ENCODE measurements at places on chromosomes 6 and 20.

DNA sequence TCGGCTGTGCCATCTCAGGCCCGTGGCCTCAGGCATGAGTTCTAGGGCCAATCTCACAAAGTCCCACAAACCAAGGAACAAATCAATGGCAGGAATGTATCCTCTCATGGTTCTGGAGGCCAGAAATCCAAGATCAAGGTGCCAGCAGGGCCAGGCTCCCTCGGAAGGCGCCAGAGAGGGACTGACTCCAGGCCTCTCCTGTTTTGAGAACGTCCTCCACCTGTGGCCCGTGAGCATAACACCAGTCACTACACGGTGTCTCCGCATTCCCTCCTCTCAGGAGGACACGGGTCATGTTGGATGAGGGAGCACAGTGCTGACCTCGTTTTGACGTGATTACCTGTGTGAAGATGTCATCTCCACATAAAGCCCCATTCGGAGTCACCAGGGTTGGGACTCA lies 45.0 kb upstream of the SMOC2 start:
- DNase-seq, result no peak

DNA sequence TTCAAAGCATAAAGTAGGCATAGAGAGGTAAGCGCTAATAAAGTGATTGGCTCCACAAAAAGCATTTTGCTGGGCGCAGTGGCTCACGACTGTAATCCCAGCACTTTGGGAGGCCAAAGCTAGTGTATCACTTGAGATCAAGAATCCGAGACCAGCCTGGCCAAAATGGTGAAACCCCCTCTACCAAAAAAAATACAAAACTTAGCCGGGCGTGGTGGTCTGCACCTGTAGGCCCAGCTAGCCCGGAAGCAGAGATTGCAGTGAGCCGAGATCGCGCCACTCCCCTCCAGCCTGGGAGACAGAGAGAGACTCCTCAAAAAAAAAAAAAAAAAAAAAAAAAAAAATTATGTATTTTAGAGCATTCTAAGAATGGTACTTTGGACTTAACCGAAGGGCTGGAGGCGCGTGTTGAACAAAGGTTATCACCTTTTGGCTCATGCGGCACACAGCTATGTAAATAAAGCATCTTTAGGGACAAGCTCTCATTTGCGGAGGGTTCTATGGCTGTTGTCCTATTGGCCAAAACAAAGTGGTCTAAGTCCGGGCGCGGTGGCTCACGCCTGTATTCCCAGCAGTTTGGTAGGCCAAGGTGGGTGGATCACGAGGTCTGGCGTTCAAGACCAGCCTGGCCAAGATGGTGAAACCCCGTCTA lies 17.4 kb downstream of the HFE start:
- DNase-seq, result no peak

- DNase-seq, result no peak
These were observed 125.3 kb downstream of the ATXN1 start for GRCh38 chr6:16635810-16636602.

- DNase-seq, result no peak
These were observed 24.7 kb upstream of the ASXL1 start for GRCh38 chr20:32333181-32333987.

DNA sequence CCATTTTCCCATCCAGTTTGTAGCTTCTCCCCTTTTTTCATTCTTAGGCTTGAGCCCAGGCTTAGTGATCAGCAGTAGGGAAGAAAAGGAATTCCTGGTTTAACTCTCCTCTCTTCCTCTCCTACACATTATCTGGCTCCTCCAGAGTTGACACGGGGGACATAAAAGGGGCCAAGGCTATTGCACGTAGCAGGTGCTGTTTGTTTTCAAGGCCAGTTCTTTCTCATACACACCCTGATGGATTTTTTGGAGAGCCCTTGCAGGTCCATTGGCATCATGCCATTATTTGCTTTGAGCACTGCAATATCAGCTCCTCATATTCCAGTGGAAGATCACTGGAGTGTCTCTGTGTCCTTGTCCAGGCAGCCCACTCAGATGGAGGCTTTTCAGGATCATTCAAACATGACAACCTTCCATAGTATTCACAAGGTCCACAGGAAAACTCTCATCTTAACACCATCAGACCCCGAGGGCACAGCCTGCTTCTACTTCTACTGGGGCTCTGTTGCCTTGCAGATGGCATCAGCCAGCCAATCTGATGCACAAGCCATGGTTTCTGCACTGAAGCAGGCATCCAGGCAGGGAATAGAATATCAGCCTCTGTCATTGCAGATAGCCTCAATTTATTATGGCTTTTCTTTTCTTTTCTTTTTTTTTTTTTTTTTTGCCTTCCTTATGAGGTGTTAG lies 18.8 kb downstream of the PLCB4 start:
- no peak for DNase-seq

DNA sequence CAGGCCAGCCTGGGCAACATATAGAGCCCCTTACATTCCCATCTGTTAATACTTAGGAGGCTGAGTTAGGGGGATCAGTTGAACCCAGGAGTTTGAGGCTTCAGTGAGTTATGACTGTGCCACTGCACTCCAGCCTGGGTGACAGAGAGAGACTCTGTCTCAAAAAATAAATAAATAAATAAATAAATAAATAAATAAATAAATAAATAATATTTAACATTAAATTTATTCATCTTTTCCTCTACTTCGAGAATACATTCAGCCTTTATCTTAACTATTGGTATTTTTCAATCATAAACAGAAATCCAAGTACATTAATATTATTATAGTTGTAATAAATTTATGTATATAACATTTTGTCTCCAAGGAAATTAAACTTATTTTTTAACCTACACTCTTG lies 1227.7 kb upstream of the GJE1 start:
- DNase-seq, result no peak

- no peak for DNase-seq
These were observed 129.0 kb upstream of the TNFAIP3 start for GRCh38 chr6:137737836-137738596.

GRCh38 chr6:116190550-116190949 lies 63.3 kb downstream of the TSPYL4 start:
- DNase-seq, result no peak

- DNase-seq, result no peak
These were observed 89.0 kb downstream of the CDS2 start for GRCh38 chr20:5215672-5216304.

DNA sequence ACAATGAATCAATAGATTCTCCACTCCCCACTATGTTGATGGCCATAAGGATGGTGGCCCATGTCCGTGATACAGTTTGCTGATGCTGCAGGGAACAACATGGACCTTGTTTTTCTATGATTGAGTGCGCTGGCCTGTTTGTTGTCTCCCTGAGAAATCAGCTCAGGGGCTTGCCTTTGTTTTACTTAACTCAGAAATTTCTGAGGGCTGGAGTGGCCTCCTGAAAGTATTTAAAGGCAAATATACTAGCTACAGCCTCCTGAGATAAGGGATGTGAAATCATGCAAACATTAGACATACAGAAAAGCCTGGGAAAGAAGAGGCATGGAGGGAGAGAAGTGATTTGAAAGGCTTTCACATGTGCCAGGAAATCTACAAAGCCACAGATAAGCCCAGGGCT lies 170.3 kb upstream of the FLRT3 start:
- no peak for DNase-seq

- DNase-seq, result no peak
These were observed 60.2 kb downstream of the TFAP2C start for GRCh38 chr20:56689318-56689717.

DNA sequence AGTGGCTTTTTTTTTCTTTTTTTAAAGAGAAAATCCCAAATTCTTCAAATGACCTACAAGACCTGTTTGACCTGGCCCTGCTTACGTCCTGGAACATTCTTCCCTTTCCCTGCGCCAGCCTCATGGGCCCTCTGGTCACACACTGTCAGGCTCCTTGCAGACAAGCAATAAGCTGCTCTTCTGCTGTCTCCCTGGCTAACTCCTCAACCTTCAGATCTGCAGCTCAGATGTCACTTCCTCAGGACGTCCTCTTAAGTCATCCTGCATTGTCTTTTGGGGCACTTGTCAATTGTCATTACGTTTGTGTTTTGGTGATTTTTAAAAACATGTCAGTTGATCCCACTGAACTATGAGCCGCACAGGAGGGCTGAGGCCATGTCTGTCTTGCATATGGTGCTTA lies 28.9 kb upstream of the SLC35D3 start:
- DNase-seq, result no peak

DNA sequence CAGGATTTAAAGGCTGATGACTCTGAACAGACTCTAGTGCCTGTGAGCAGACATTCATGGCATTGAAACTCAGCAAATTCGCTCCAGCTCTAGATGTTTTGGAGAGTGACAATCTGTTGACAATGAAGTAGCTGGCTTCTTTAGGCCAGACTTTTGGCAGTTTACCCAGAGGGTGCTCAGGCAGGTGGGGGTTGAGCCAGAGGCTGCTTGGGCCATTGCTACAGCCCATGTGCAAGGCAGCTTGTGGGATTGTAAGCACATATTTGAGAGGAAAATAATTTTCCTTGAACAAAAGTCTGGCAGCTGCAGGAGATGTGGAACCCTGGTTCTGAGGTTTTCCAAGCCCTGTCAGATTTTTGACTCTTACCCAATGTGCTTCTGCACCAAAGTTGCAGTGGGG lies 311.6 kb downstream of the CDC5L start:
- no peak for DNase-seq

DNA sequence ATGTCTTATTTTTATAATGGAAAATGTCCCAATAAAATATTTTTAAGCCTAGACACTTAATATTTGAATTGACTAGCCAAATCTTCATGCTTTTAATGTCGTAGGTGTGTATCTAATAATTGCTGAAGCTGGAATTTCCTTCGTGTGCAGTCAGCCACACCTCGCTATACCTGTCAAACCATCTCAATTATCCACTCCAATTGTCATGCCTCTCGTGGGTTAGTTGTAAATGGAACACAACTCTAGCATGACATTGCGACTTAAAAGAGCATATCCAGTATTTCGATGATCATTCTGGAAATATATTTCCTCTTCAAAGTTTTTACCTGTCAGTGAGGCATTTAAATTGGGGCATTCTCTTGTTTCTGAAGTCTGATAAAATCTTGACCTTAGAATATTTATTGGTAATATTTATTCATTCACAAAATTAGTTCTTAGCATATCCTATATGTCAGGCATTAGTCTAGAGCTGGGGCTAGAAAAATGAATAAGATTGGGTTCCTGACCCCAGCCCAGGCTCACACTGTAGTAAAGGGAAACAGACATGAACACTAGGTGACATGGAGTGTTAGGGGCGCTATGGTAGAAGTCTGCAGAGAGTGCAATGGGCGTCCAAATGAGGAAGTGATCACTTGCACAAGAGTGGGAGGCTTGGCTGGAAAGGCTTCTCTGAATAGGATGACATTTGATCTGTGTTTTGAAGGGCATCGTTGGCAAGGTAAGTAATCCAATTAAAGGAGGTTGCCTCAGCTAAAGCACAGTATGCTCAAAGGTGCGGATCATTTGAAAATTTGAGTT lies 11.0 kb upstream of the CFAP206 start:
- no peak for DNase-seq

DNA sequence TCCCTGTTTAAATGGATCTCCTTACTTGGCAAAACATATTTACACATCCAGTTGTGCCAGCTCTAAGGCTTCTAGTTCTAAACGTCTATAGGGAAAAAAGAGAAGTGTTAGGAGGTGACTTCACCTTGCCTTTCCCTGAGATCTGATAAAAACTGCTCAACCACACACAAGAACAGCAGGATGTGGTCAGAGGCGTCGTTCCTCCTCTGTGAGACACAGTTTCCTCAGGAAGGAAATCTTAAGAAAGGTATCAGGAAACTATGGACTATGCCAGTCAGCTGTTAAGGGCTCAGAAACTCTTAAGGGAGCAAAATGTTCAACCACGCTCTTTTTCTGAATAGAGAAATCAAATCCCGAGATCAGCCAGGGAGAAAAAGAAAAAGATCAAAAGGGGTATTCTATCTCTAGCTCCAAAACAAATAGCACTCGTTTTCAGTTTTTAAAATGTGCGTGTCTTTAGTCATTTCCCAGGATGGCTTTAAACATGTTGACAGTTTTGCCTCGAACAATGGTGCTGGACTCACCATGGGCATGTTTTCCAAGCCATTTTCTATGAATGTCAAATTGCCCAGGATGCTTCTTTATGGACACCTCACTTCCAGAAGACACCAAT lies 154.5 kb downstream of the HACE1 start:
- no peak for DNase-seq

- DNase-seq, result no peak
These were observed 877.7 kb upstream of the CITED2 start for GRCh38 chr6:140252099-140252498.

- no peak for DNase-seq
These were observed 75.8 kb downstream of the SYCP2L start for GRCh38 chr6:10962673-10963072.

DNA sequence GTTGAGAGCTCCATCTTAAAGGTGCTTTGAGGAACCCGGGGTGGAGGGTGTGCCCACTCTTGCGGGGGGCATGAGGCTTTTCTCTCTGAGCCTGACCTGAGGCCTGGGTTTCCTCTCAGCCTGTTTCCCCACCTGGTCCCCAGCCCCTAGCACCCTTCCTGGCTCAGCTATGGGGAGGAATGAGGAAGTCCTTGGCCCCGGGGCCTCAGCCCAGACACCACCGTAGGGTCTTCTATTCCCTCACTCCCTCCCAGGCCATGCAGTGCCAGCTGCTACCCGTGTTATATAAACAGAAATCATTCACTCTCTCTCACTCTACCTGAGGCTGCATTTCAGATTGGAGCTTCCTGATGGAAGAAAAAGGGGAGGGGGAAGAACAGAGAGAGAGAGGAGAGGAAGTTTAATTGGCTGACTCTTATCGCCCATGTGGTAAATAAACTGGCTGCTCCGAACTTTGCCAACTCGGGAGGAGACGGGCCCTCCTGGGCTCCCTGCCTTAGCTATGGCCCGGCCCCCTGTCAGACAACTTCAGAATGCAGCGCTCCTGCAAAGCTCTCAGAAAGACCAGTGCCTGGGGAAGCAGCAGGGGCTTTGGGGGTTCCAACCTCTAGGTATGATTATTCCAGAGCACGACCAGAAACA lies 2.8 kb downstream of the CDH22 start:
- DNase-seq, result no peak

GRCh38 chr6:21984561-21984960 lies 312.3 kb downstream of the PRL start:
- DNase-seq, result no peak

- DNase-seq, result no peak
These were observed 20.5 kb upstream of the AAR2 start for GRCh38 chr20:36215778-36216177.

- no peak for DNase-seq
These were observed 94.6 kb downstream of the LRRC1 start for GRCh38 chr6:53889365-53889764.
